NCI-H510A (cell line): ENCODE measurements at places on chromosomes 16 and 17.

DNA sequence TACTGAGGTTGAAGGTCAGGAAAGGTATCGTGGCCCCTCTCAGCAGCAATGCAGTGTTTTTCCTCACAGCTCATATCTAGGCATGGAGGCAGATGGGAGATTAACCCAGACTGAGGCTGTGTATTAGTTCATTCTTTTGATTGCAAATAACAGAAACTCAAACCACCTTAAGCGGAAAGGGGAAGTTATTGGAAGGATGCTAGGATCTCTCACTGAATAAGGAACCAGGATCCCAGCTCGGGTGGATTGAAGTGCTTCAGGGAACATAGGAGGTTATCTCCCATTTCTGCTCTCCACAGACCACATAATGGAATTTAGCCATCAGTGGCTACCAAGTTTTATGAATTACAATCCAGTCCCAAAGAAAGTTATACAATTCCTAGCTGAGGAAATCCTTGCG, 8.2 kb downstream of the ZNF689 start:
- DNase-seq: no peak

GRCh38 chr17:4050971-4051370, 86.7 kb upstream of the ATP2A3 start:
- no peak for DNase-seq

DNA sequence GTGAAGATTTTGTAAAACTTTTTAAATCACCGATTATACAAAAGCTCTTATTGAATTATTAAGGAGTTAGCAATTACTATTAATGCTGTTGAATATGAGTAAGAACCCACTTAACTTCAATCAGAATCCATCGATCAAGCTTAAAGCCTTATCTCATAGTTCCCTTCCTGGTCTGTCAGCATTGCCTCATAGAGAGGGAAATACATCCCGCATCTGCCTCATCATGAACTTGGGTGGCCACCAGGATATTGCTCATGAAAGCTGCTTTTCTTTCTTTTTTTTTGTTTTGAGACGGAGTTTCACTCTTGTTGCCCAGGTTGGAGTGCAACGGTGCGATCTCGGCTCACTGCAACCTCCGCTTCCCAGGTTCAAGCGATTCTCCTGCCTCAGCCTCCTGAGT, 66.7 kb downstream of the PIGL start:
- DNase-seq: no peak

DNA sequence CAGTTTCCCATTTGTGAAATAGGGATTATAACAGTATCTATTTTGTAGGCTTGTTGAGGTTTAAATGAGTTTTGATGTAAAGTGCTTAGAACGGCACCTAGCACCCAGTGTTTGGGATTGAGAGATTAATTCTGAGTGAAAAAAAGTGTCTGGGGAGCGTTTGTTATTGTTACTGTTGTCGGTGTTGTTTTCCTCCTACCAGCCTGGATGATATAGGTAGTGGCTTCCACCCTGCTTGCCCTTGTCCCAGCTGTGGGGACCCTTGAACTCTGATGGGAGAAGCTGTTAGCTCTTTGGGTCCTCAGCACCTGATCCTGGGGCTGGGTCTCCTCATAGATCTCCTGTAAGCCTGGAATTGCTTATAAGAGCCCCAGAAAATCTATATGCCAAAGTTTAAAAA, 4.9 kb downstream of the FMNL1 start:
- no peak for DNase-seq

GRCh38 chr17:55648086-55648485, 74.6 kb downstream of the TMEM100 start:
- DNase-seq: no peak

DNA sequence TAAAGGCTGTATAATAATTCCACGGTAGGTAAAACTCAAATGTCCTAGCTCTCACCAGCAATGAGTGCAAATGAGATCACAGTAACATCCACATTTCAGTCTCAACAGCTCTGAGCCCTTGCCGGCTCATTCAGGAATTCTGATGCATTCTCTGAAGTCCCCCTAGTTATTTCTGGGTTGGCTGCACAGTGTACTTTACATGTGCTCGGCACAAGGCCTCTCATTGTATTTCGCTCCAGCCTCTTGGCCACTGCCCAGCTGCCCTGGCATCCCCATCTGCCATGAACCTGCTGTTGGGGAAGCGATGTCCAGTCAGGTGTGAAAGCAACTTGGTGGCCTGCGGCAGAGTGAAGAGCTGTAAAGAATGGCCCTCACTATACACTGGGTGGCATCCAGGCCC, 14.3 kb downstream of the PRCD start:
- no peak for DNase-seq

DNA sequence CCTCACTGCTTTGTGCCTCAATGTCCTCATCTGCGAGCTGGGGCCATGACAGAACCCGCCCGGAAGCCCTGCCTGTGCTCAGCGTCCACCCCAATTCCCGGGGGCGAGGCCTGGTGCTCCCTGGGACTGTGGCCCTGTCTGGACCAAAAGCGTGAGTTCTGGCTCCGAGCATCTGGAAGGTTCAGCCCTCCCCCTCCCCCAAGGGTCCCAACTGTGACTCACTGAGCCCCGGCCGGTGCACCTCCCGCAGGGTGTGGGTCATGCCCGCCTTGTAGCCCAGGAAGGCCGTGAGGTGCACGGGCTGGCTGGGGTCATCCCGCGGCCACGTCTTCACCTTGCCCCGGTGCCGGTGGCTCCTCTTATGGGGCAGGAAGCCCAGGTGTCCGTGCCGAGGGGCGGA, 755 bp downstream of the RPL3L start:
- no peak for DNase-seq

GRCh38 chr17:78125976-78126894, 2.3 kb downstream of the TMC6 start:
- no peak for DNase-seq

DNA sequence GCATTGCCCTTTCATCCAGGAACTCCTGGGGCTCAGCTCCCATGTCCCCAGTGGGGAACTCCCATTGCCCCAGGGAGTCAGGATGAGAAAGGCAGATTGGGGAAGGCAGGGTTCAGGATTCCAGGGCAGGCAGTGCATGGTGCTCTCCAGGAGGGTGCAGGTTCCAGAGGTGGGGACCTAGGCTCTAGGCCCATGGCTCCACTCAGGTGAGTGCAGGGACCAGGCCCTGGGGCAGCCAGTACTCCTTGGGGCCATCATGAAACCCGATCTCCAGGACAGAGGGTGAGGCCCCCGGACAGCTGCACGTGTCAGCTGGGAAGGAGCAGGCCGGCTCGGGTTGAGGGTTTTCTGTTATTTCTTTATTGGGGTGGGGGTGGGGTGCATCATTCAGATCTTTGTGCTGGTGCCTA, 1.3 kb upstream of the MTSS2 start:
- no peak for DNase-seq

DNA sequence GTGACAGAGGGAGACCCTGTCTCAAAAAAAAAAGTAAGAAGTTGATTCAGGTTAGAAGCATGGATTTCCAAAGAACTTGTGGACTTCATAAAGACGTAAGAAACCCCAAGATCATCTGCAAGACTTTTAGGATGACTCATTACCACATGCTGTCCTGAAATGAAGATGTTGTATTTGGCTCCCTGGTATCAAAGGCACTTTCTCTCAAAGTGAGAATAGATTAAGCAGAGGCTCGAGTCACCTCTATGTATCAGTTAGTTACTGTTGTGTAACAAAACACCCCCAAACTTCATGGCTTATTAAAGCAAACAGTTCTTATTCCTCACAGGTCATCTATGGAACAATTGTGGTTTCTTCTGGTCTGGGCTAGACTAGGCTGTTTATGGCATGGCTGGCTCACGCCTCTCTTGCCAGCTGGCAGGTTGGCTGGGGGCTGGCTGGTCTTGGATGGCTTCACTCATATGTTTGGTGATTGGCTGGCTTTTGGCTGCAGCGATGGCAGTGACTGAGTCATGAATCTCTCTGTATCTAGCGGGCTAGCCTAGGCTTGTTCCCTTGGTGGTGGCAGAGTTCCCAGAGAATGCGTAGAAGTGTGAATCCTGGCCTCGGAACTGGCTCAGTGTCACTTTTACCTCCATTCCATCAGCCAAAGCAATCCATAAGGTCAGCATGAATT, 60.4 kb upstream of the MSI2 start:
- DNase-seq: no peak

DNA sequence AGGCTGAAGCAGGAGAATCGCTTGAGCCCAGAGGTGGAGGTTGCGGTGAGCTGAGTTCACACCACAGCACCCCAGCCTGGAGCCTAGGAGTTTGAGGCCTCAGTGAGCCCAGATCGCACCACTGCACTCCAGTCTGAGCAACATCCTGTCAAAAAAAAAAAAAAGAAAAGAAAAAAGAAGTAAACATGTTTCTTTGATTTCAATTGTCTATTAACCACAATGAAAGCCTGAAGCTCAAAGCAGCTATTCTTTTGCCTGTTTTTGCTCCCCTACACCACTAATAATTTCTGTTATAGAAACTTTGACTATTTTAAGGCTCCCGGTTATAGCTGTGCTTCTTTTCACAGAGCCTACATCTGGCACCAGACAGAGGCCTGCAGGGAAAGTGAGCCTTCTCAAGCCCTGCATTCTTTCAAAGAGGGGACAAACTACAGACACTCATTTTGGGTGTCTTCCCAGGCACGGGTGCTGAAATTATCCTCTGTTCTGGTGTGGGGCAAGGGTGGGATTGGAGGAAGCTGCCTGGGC, 14.2 kb upstream of the SLC52A1 start:
- no peak for DNase-seq

DNA sequence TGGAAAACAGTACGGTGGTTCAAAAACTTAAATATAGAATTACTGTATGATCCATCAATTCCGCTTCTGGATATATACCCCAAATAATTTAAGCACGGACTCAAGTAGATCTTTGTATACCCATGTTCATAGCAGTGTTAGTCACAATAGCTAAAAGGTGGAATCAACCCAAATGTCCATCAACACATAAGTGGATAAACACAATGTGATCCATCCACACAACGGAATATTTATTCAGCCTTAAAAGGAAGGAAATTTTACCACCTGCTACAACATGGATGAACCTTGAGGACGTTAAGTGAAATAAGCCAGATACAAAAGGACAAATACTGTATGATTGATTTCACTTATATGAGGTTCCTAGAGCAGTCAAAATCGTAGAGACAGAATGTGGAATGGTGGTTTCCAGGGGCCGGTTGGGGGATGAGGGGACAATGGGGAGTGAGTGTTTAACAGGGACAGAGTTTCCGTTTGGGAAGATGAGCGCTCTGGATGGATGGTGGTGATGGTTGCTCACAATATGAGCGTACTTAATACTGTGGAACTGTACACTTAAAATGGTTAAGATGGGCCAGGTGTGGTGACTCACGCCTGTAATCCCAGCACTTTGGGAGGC, 5.4 kb upstream of the RNF222 start:
- no peak for DNase-seq

- DNase-seq: no peak
Measured at GRCh38 chr17:81179220-81179619, 13.2 kb upstream of the AATK start.

DNA sequence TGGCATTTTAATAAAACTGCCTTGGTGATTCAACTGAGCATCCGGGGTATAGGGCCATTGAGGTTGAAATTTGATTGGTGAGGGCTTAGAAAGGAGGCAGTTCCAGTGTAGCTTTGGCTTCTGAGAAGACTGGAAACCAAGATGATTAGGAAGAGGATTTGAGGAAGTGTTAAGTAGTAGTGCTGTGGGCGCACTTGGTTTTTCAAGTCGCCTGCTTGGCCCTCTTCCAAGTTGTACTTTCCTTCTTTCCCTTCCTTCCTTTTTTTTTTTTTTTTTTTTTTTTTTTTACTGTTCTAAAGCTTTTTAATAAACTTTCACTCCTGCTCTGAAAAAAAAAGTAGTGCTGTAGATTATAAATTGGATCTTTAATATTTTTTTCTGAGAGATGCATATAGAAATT, 320.5 kb downstream of the UTP18 start:
- no peak for DNase-seq

GRCh38 chr17:39461926-39462569, 762 bp downstream of the CDK12 start:
- DNase-seq: no peak

GRCh38 chr17:43591779-43592562, 45.8 kb upstream of the ETV4 start:
- DNase-seq: no peak

DNA sequence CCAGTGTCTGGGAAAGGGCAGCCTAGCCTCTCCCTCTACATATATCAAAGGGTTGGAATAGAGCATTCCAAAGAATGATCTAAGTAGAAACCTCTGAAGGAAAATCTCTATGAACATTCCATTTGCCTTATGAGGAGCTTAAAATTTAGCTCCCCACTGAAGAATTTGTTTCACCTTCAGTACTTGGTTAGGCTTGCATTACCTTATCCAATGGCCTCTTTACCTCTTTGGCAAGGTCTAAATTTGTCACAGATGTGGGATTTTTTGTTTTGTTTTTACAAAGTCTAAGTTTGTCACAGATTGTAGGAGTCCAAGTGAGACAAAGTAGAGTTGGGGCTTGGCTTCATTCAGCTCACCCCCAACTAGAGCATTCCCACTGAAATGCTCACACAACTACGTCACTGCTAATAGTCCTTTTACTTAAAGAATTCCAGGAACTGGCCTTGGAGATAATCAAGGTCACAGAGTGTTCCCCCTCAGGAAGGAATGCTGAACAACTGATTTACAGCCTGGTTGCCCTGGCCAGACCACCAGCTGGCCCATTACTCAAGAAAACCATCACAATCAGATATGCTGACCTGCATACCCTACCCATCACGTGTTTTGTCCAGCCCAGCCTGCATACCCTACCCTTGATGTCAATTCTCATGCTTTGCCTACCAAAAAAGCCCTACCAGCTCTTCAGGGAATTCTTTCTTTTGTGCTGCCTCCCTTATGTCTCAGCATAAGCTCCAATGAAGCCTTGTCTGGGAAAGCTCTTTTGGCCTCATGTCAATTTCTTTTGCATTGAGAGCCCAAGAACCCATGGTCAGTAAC, 26.5 kb upstream of the PPM1D start:
- no peak for DNase-seq

GRCh38 chr16:441447-441846, 16.0 kb downstream of the RAB11FIP3 start:
- DNase-seq: no peak

DNA sequence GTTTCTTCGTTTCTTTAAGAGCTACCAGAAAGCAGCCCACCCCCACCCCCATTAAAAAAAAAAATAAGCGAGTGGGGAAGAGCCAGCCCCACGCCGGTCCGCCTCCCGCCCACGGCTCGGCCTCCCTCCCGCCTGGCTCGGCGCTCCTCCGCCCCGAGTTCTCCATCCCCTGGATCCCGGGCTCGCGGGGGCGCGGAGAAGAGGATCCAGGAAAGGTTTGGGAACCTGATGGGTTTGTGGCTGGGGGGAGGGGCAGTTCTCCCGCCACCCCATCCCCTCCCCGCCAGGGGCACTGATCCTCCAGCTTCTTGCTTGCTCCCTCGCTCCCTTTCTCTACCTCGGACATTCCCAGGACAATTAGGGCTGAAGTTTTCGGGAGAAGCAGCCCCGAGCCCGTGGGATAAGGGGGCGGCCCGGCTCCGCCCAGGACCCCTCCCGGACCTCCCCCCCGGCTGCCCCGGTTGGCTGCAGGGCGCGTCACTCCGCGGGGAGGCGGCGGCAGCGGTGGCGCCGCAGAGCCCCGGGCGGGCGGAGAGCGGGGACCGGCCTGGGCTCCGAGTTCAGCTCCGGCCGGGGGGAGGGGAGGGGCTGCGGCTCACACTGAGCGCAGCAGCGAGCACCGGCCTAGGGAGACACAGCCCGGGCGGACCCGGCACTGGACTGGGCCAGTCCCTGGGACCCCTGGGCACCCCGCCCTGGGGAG, 1.0 kb upstream of the SALL1 start:
- peak; percentile 69 for DNase-seq
